Cortex of kidney (tissue), 1 donor: ENCODE measurements at places on chromosomes 5 and 9.

DNA sequence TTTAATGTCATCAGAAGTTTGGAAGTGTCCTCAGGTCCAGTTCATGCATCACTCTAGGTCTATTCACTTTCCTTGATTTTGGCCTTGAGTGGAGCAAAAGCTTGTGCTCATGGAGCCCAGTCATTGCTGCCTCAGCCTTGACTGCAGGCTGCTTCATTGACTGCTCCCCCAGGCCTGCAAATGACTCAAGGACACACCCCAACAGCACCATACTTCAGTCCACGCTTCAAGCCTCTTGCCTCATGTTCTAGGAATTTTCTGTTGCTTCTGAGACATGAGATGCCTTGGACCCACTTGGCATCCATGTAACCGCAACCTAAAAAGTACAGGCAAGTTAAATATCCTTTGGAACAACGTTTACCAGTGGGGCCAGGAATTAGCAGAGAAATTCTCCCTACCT is 193.7 kb downstream of the PIK3R1 start:
- DNase-seq: no peak

DNA sequence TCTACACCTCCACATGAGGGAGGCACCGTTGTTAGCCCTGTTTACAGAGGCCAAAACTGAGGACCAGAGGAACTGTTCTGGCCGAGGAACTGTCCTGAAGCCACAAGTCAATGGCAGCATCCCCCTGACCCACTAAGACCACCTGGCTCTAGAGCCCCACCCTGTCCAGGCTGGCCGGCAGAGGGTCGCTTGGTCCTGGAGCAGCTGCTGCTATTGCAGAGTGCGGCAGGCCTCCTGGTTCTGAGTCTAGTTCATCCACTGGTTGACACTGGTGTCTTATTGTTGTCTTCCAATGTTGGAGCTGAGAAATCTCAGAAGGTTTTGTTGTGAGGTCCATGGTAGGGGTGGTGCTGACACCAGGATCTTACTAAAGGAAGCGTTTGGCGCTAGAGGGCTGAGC is 26.6 kb upstream of the ANGPTL2 start:
- DNase-seq: no peak

- DNase-seq: no peak
Measured at GRCh38 chr9:3835393-3835792, 309.6 kb upstream of the RFX3 start.

DNA sequence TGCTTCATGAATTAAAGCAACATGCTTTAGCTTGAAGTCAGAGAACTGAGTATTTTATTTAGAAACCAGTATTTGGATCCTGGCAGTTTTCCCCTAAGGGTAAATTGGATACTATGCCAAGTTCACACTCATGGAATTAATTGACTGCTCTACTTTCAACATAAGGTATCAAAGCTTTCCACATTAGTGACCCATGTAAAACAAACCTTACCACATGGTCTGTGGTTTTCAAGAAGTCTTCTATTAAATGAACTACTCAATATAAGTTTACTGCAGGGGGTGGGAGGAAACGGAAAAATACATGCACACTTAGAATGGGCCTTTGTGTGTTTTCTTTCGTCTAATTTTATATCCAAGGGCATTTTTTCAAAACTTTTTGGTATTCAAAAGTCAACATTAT is 232.0 kb upstream of the FBXL7 start:
- no peak for DNase-seq

- no peak for DNase-seq
Measured at GRCh38 chr9:22050924-22051323, 41.8 kb upstream of the CDKN2B start.

GRCh38 chr5:96818125-96818788 is 10.5 kb upstream of the ERAP1 start:
- no peak for DNase-seq

GRCh38 chr9:121778252-121779225 is 127.1 kb downstream of the DAB2IP start:
- DNase-seq: no peak

- no peak for DNase-seq
Measured at GRCh38 chr5:94191604-94192003, 426.8 kb downstream of the KIAA0825 start.

DNA sequence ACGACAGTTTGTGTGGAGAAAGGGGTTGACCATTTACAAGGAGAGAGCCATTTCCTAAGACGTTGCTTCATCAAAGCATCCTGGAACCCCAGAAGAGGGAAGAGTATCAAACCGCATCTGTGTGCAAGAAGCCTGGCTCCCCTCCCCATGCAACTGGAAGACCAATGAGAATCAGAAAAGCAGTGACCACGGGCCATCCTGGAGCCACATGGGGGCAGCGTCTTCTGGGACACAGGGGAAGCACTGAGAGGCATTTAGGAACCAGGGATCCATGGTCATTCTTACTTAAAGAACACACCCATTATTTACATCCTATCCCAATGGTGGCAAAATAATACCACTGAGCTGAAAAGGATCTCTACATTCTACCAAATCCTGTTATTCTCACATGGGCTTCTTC is 29.3 kb downstream of the SEMA5A start:
- no peak for DNase-seq

GRCh38 chr5:159175547-159175946 is 33.8 kb downstream of the RNF145 start:
- no peak for DNase-seq

- no peak for DNase-seq
Measured at GRCh38 chr9:134922066-134922931, 4.6 kb upstream of the FCN1 start.

- no peak for DNase-seq
Measured at GRCh38 chr9:79581794-79582193, 10.0 kb downstream of the TLE4 start.

DNA sequence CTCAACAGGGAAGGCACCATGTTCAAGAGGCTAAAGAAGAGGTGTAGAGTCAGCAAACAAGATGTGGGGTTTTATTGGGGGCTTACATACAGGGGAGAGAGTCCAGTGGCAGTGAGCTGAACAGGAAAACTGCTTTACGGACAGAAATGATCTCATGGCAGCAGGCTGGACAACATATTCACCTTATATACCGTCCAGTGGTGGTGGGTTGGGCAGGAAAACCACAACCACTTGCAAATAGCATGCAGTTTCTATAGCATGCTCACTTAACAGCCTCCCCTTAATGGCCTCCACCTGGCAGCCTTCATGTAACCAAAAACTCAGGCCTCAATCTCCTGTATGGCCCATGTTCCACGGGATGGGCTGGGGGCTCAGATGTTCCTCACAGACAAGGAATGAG is 5.4 kb downstream of the TNFSF8 start:
- DNase-seq: no peak

- no peak for DNase-seq
Measured at GRCh38 chr9:14585730-14586473, 107.3 kb downstream of the ZDHHC21 start.

GRCh38 chr5:139164020-139164419 is 34.1 kb downstream of the SIL1 start:
- no peak for DNase-seq

- DNase-seq: no peak
Measured at GRCh38 chr5:169895926-169896325, 84.4 kb downstream of the INSYN2B start.

DNA sequence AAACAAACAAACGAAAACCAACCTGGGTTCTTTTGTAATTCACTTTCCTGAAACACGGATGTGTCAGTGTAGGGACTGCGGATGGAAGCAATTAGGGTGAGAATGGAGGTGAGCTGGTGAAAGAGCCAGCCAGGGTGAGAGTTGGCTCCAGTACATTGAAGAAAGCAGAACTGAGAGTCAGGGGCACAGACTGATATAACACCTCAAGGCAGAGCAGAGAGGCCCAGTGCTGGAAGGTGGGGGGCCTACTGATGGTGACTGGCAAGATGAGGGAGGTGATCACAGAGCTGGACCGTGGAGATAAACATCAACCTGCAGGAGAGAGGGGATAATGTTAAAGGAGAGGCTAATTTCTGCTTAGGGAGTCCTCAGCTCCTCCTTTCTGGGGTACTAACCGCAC is 221.1 kb downstream of the MAN2A1 start:
- no peak for DNase-seq

- no peak for DNase-seq
Measured at GRCh38 chr9:136492978-136493522, 10.2 kb upstream of the SEC16A start.

GRCh38 chr5:109705596-109705995 is 15.9 kb downstream of the MAN2A1 start:
- no peak for DNase-seq

- no peak for DNase-seq
Measured at GRCh38 chr5:41193456-41194205, 19.7 kb downstream of the C6 start.

DNA sequence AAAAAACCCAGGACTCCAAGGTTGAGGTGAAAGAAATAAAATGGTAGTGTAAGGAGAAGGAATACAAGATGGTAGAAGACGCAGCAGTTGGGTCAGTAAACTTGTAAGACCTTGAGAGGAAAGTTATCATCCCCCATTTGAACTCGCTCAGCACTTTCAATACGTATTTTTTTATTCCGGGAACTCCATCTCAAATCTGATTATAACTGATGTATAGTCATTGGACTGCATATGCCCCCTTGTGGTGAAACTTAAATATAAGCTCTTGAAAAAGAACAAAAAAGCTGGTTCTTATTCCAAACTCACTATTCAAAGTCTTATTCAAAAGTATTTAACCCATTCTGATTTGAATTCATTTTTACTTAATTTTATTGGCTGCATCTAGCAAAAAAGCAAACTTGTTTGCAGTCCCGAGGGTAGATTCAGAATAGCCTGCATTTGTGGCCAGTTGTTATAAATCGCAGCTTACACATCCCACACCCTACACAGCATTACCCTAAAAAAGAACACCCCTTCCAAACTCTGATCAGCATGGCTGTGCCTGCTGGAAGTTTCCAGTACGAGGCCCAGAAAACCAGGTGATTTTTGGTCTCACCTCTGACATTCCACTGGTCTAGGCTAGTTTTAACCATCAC is 118.0 kb downstream of the ESM1 start:
- DNase-seq: no peak

- no peak for DNase-seq
Measured at GRCh38 chr5:58666141-58666540, 83.3 kb downstream of the RAB3C start.

GRCh38 chr5:15650266-15650665 is 150.3 kb downstream of the FBXL7 start:
- no peak for DNase-seq
